ENCODE measurements at places on chromosomes 5 and 9. TPM values are rescaled to one million over a fixed set of nuclear protein-coding genes. Genes with fewer than 3 reads are reported as not detected.

Gene TXNDC15
- total RNA-seq = 54.2 TPM

Gene AK6
- 42.3 TPM for total RNA-seq

Gene SPACA9
- 3.5 TPM for total RNA-seq

Gene ZNF169
- 1.7 TPM for total RNA-seq

Gene RMI1
- total RNA-seq = 7.6 TPM
